Osteoblast (primary cell): ENCODE measurements at places on chromosomes 6 and 20. TPM values are rescaled to one million over a fixed set of nuclear protein-coding genes. Genes with fewer than 3 reads are reported as not detected.

DNA sequence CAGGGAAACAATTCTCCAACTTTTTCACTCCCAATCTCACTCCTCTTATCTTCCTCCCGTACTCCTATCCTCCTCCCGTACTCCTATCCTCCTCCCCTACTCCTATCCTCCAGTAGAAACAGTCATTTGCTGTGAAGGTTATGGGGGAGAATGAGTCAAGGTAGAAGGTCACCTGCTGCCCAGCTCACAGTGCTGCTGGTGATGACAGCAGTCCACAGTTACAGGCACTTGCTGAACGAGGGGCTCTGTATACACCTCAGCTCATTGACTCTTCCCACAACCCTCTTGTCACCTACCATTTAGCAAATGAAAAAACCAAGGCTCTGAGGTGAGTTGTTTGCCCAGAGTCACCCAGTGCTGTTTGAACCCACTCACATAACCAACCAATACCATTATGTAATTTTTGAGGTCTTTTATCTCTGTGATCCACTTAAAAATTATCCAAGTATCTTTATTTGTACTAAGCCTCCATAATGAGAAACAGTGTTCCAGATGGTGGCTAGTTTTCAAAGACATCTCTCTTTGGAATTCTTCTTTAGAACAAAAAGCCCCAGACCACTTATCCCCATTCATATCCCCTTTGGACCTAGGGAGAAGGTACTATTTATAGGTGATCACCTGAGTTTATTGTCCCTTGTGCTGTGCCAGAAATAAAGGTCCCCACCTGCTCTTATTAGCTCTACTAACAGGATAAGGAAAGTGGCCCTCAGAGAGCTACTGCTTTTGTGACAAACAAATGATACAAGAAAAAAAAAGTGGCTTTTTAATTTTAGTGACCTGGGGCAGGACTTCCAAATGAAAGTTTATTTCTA is 53.2 kb downstream of the PTPN1 start:
- DNase-seq, result no peak

- DNase-seq, result no peak
Measured at GRCh38 chr6:142569676-142570075, 267.9 kb downstream of the ADGRG6 start.

DNA sequence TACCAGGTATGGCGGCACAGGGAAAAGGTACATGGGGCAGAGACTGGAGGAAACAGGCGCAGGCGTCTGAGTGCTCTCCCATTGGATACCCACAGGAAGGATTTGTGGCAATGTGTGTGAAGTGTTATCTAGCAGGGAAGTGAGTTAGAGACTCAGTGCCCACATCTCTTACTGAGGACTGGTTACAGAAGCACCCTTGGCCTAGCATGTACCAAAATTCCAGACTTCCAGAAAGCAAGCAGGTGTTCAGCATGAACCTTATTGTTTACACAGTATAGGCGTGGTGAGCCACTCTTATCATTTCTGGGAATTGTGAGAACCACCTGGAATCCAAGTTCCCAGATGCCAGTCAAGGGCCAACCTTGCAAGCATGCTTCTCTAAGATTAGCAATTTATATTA is 14.2 kb downstream of the MANBAL start:
- DNase-seq, result no peak

- DNase-seq, result no peak
Measured at GRCh38 chr20:36353740-36354139, 47.6 kb downstream of the DLGAP4 start.

The RGS17 gene
- 1.4 and 1.8 TPM in 2 replicates for total RNA-seq

The MCHR2 gene
- not detected in 2 replicates for total RNA-seq

The RAET1E gene
- total RNA-seq, result 0.36 and 0.88 TPM in 2 replicates

The EYA2 gene
- total RNA-seq, result 17.7 and 19.2 TPM in 2 replicates
